ENCODE measurements at places on chromosomes 4 and X.

GRCh38 chr4:54626113-54626512, 31.6 kb upstream of the KIT start:
- DNase-seq = no peak

GRCh38 chrX:96182366-96182765, 502.3 kb upstream of the DIAPH2 start:
- no peak for DNase-seq

GRCh38 chr4:24867766-24868296, 45.0 kb downstream of the CCDC149 start:
- no peak for DNase-seq

DNA sequence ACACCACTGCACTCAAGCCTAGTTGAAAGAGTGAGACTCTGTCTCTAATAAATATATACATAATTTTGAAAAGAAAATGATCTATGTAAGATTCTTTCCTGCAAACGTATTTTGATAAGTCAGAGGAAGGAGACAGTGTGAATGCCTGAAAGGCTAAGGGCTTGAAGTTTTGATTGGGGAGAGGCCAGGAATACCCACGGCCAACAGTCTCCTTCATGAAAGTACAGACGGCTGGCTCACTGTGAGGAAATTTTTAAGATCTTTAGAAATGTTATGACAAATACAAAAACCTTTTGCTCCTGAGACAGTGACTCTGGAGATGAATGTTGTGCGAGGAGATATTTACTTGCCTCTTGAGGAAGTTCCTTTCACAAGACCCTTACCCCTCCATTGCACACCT, 111.4 kb upstream of the KLHL13 start:
- DNase-seq = no peak

GRCh38 chr4:52037689-52038102, 403 bp downstream of the SGCB start:
- peak; percentile 83 for DNase-seq

- DNase-seq = no peak
Measured at GRCh38 chr4:36332782-36333131, 51.3 kb downstream of the DTHD1 start.

DNA sequence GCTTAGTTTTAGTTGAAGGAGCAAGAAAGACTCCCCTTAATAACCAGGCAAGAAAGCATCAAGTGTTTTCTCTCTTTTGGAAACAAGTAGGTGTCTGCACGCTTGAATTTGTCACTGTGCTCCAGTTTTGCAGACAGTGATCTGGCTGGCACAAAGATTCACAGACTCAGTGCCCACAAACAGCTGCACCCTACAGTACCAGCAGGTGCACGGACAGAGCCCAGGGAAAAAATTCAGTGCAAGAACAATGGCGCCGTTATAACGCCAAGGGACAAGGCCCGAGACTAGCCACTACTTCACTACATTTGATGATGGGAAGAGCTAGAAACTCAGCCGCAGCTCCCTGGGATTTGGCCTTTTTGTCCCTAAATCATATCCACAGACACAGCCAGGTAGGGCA, 56.0 kb downstream of the ZNF827 start:
- no peak for DNase-seq

DNA sequence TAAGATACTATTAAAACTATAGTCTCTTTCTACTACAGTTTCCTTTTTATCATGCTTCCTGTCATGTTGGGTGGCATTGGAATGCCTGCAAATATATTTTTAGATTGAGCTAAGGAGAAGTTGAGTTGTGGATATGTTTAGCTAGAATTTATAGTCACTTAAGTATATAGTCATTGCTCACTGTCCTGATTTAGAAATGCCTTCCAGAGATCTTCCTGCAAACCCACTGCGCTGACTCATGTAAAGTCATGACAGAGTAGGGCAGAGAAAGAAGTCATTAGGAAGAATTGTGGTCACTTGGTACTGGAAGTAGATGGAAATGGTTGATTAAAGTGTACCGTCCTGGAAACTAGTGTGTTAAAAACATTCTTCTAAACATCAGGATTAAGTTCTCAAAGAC, 490.3 kb upstream of the PABPC4L start:
- no peak for DNase-seq

DNA sequence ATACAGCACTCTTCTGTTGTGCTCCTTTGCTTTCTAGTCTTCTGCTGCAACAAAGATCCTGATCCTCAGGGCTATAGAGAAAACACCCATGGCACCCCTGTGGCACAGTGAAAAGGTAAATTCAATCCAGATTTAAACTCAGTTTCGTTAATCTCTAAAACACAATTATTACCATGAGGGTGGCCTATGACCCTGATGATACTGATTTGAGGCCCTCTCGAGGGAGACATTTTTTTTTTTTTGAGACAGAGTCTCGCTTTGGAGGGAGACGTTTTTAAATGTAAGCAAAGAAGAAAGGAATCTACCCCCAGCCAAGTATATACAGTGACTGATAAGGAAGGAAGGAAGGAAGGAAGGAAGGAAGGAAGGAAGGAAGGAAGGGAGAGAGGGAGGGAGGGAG, 967.8 kb upstream of the DIAPH2 start:
- no peak for DNase-seq

GRCh38 chr4:168408620-168409019, 71.7 kb downstream of the DDX60L start:
- peak; percentile 85 for DNase-seq

- DNase-seq = no peak
Measured at GRCh38 chr4:157885811-157886210, 287.0 kb downstream of the GASK1B start.

- DNase-seq = no peak
Measured at GRCh38 chr4:126354784-126355183, 1040.0 kb downstream of the FAT4 start.

- DNase-seq = no peak
Measured at GRCh38 chr4:78019414-78019813, 37.7 kb upstream of the FRAS1 start.

GRCh38 chrX:19350941-19351384, 7.2 kb downstream of the PDHA1 start:
- no peak for DNase-seq

DNA sequence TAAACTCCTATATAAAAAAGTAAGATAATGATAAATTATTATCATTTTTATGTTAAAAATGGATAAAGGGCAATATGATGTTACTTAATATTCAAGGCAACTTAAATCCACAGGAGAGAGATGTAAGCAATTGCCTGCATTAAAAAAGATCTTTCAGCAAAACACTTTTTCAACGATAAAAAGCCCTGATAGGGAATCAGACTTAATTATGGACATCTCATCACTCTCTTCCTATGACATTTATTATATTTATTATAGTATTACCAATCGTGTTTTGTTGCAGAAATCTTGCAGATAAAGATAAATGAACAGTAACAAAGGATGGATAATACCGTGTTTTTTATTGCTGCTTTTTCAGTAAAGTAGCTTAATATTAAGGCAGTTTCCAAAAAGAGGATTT, 178.5 kb downstream of the SH2D1A start:
- DNase-seq = no peak

- no peak for DNase-seq
Measured at GRCh38 chr4:70754990-70755688, 33.4 kb downstream of the RUFY3 start.

DNA sequence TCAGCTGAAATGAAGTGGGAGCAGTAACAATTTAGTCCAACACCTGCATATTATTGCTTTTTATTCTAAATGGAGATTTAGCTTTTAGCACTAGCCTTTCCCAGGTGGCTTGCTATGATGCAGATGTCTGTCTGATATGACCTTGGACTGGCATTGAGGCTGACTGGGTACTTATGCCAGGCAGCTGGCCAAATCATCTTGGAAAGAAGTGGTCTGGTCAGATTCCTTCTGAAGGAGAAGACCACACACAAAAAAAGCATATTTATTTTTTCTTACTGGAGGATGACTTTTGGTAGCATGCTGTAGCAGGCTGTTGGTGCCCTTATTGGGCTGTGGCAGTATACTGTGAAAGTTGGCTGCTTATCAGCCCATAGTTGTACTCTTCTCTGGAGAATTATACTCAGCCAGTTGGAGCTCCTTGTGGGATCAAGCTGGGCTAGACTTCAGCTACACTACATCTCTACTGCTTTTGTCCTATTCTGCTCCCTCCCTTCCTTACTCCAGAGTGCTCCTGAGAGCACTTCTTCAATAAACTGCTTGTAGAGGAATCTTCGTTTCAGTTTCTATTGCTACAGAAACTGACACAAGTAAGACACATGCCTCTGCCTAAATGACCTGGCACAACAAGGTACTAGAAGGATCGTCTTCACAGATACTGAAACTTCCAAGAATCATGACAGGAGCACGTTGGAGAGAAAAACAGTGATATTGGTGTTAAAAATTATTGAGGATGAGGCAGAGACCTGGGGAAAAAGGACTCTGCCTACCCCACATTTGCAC, 196.8 kb upstream of the RPS6KA3 start:
- DNase-seq = no peak

GRCh38 chr4:79087071-79087470, 147.8 kb upstream of the PAQR3 start:
- no peak for DNase-seq

DNA sequence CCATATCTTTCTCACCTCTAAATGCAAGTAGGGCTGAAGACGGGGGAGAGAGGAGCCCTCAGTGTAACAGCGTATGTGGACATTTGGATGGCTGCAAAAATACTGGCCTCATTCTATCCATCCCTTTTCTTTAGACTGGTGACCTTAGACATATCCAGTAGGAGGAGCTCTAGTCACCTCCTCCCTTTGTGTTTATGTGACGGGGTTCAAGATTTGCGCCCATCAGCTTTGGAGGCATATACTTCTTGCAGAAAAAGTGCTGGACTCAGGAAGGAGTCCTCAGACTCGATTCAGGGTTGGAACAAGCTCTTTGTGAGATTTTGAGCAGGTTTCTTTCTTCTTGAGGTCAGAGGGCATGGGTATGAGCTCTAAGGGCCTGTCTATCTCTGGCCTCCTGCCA, 86.2 kb downstream of the MAMLD1 start:
- no peak for DNase-seq

- no peak for DNase-seq
Measured at GRCh38 chr4:138005486-138005885, 236.7 kb downstream of the SLC7A11 start.

DNA sequence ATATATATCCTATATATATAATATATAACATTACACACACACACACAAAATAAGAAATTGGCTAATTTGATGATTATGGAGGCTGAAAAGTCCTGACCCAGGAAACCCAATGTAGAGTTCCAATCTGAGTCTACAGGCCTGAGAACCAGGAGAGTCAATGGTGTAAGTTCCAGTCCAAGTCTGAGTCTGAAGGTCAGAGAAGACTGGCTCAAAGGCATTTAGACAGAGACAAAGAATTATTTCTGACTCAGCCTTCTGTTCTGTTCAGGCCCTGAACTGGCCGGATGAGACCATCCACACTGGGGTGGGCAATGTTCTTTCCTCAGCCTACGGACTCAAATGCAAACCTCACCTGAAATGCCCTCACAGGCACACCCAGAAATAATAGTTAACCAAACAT, 60.6 kb upstream of the STX18 start:
- DNase-seq = no peak

GRCh38 chr4:88251924-88252323, 32.4 kb downstream of the PPM1K start:
- no peak for DNase-seq

GRCh38 chr4:15657366-15657765, 2.2 kb upstream of the FBXL5 start:
- DNase-seq = no peak

GRCh38 chr4:88219099-88219498, 60.7 kb upstream of the ABCG2 start:
- no peak for DNase-seq

GRCh38 chr4:32340591-32340990, 1620.4 kb downstream of the PCDH7 start:
- no peak for DNase-seq

GRCh38 chrX:22396408-22396807, 123.7 kb downstream of the CBLL2 start:
- no peak for DNase-seq

DNA sequence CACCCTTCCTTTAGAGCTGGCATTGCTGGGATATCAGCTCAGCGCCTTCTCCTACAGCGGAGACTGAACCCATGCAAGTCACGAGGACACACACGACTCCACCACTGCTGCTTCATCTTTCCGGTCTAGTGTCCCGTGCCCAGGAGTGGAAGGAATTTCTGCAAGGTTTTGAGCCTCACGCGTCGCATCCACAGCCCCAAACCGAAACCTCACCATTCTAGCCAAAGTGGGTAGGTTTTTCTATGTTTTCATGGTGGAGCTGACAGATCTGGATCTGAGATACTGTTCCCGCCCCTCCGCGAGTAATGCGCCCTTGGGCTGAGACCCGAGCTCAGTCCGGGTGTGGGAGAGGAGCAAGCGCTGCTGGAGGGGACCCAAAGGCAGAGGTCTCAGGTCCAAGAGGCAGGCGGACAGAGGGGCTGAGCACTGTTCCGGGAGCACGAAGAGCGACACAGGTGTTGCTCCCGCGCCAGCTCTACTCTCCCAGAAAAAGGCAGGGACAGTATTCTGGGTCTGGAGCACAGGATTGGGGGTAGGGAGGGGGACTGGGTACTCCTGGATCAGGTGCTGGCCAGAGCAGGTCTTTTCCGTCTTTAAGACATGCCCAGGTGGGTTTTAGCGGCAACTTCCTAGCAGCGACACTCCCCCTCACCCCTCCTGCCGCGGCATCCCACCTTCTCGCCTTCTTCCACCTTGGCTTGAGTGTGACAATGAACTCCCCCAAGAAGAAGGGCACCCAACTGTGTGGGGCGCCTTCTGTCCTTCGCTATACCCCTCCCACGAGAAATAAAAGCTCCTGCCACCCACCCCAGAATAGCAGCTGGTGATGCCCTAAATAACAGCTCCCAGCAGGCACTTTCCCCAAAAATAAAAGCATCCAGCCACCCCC, 1.8 kb downstream of the EPHA5 start:
- DNase-seq = peak; percentile 32

DNA sequence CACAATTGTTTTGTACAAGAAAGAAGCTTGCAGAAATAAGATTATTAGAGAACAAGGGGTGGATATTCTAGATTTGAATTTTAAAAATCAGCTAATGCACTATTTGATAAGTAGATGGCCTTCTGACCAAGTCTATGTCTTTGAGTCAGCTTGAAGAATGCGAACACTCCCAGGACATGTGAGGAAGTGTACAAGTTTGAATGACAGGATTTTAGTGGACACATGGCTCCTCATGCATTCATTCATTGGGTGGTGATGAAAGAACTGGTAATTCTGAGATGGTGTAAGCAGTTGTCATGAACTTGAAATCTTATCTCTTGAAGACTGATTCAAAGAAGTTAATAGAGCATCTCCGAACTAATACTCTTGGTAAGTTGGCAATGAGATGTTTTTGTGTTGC, 548.2 kb upstream of the CNKSR2 start:
- no peak for DNase-seq

DNA sequence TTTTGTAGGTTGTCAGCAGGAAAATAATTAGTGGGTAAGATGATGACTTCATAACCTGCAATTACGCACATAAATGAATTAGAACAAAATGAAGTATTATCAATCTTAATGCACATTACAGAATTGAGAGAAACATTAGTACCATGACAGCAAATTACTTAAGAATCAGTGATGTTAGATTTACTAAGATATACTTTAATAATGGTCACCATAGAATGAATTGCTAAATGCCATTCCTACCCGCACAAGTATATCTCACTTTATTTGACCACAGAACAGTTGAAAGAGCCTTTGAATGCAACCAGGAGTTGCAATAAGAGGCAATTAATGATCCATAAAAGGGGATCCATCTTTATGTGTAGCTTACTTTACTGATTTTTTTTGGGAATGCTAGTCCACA, 816.4 kb upstream of the AGA start:
- DNase-seq = no peak

- no peak for DNase-seq
Measured at GRCh38 chr4:9971711-9972110, 49.6 kb downstream of the SLC2A9 start.

GRCh38 chr4:102007959-102008425, 217.5 kb downstream of the BANK1 start:
- DNase-seq = no peak

All from femur (tissue), 1 donor.